ENCODE measurements at places on chromosomes 5 and 9.
A peak's percentile ranks its signal among the peaks of the same experiment; 100 is the strongest.

GRCh38 chr5:35035271-35035670 is 12.5 kb downstream of the AGXT2 start:
- DNase-seq = no peak

DNA sequence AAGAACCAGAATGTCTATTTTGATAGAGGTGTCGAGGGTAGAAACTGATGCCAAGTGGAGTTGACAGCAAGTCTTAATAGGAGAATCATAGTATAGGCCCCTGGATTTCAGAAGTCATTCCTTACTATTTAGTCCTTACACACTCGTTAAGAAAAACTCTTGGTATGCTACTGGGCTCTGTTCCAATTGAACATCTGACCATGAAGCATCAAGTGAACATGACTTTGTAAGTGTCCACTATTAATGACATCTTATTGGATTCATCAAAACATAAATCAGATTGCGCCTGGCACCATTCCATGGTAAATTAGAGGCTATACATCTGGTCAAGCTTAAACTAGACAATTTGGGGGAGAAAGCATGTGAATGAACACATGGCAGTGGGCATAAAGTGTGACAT is 1056.5 kb upstream of the EDIL3 start:
- no peak for DNase-seq

- no peak for DNase-seq
Observed at GRCh38 chr9:98217255-98217654, 24.8 kb upstream of the CORO2A start.

- no peak for DNase-seq
Observed at GRCh38 chr9:127965953-127966352, 14.8 kb downstream of the EEIG1 start.

DNA sequence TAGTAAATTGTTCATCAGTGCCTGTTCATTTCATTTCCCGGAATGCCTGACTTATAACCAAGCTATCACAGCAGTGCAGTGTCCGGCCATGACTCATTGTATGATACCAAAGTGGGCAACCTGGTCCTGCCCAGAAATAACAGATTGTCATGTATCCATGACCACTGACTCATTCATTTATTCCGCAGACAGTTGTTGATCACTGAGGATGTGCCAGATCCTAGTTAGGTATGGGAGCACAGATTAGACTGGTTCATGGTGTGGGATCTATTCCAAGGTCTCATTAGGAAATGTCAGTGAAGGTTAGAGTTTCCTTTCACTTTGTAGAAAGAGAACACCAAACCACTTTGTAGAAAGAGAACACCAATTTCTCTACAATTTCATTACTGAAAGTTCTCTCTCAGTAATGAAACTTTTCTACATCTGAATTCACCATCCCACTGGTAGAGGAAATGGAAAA is 8.7 kb downstream of the NREP start:
- DNase-seq = no peak

- no peak for DNase-seq
Observed at GRCh38 chr5:87361536-87362213, 51.1 kb downstream of the CCNH start.

DNA sequence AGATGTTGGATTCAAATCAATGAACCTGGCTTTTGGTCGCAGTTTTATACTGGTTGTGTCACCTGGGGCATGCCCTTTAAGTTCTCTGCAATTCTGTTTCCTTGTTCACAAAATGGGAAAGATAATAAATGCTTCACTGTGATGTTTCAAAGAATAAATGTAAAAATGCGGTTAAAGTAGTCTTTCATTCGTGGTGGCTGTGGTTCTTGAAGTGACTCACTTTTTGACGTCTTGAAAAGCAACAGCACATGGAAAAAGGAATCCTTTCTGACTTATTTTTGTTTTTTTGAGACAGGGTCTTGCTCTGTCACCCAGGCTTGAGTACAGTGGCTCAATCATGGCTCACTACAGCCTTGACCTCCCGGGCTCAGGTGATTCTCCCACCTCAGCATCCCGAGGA is 88.4 kb upstream of the SLIT3 start:
- DNase-seq = no peak

- no peak for DNase-seq
Observed at GRCh38 chr9:89225991-89226471, 47.4 kb upstream of the SHC3 start.

GRCh38 chr5:172485511-172486202 is 31.3 kb upstream of the SH3PXD2B start:
- no peak for DNase-seq

- no peak for DNase-seq
Observed at GRCh38 chr9:2053883-2054845, 39.0 kb downstream of the SMARCA2 start.

DNA sequence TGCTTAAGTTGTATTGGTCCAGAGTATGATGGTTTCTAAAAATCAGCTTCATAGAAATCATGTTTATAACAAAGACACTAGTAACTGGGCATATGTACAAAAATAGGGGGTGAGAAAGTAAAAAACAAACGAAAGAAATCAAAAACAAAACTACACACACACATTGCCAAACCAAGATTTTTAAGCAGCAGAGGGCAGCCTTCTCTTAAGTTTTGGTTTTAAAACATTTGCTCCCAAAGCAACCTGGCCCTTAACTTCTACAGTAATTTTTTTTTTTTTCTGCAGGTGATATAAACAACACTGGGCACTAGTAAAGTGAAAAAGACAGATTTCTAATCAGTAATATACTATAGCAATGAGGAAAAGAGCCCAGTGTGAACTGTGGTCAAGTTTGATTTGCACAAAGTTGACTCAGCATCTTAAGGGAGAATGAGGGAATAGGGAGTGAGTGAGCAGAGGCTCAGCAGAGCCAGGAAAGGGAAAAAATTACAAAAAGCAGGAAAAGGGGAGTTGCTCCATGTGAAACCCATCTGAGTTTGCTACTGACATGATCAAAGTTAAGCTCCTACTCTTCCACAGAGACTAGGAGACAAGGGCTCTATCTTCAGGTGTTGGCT is 13.4 kb upstream of the GAPT start:
- peak; percentile 55 for DNase-seq

DNA sequence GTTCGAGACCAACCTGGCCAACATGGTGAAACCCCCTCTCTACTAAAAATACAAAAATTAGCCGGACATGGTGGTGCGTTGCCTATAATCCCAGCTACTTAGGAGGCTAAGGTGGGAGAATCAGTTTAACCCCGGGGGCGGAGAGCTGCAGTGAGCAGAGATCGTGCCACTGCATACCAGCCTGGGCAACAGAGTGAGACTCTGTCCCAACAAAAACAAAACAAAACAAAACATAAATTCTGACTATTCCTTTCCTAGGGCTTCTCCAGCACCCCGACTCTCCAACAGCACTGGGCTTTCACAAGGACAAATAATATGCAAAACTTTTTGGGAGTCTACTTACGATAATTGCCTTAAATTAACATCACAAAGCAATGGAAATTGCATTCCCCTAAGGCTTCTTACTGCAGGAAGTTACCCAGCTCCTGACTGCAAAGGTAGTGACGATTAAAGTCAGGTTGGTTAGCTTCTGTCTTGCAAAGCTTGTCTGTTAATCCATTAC is 15.9 kb upstream of the CDKN2AIPNL start:
- no peak for DNase-seq

- DNase-seq = no peak
Observed at GRCh38 chr9:31467075-31467474, 917.4 kb upstream of the ACO1 start.

- DNase-seq = no peak
Observed at GRCh38 chr9:122929796-122930354, 1.4 kb downstream of the ZBTB26 start.

- DNase-seq = no peak
Observed at GRCh38 chr5:164627021-164627420, 1121.6 kb downstream of the MAT2B start.
